M059J (cell line): ENCODE measurements at places on chromosomes 6 and 20. TPM values are rescaled to one million over a fixed set of nuclear protein-coding genes. Genes with fewer than 3 reads are reported as not detected.

DNA sequence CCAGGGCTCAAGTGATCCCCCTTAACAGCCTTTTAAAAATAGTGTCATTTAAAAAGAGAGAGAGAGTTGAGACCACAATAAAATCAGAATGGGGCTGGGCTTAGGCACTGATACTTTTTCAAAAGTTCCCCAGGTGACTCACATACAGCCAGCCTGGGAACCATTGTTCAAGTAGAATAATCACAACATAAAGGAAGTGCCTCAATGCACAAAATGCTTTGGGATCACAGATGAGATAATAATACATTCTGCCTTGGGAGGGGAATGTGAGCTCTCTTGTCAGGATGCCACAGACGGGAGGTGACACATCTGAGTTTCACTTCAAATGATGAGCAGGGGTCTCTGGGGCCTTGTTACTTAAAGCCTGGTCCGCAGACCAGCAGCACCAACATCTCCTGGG lies 34.0 kb upstream of the GABRR1 start:
- DNase-seq: no peak

GRCh38 chr6:143707697-143708096 lies 29.9 kb downstream of the PHACTR2 start:
- DNase-seq: no peak

GRCh38 chr6:133590814-133591213 lies 298.1 kb upstream of the TCF21 start:
- DNase-seq: peak; percentile 9

DNA sequence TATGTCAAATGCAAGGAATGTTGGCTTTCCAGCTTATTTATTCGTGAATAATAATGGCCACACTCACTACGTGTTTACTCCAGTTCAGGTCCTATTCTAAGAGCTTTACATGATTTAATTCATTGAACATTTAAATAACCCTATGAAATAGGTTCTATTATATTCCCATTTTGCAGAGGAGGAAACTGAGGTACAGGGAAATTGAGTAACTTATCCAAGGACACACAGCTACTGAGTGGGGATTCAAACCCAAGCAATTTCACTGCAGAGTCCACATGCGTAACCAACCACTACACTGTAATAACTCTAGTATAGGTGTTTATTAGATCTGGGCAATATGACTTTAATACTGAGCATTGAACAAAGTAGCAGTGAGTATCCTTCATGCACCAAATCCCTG lies 12.3 kb upstream of the SLC13A3 start:
- DNase-seq: no peak

DNA sequence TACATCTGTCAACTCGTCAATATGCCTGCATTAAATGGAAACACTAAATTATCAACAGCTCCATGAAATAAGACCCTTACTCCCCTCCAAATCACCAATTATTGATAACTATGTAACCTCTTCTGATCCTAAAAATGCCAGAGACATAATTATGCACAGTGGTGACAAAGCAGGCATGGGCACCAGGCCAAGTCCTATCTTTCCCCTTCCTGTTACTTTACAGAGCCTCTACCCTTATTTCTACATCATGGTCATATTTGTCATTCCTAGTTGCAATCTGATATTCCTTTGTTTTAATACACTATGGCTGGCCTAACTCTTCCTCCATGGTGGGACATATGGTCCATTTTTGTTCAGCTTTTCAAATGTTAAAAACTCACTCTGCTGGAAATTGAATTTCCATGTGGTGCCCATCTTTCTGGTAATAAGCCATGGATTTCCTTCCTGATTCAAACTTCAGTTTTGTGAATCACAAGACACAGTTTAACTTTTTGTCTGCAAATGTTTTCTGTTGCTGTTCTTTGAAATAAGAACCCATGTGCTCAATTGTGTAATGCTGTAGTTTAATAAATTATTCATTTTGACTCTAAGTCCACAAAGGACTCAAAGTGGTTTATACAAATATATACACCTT lies 41.8 kb upstream of the ARFGEF2 start:
- peak; percentile 42 for DNase-seq

- no peak for DNase-seq
These were observed 64.0 kb downstream of the THBS2 start for GRCh38 chr6:169189686-169190085.

The TULP1 gene
- not detected in 2 replicates for total RNA-seq

The PSMA7 gene
- total RNA-seq: 881 and 940 TPM in 2 replicates
